ENCODE measurements at places on chromosomes 4 and X.

DNA sequence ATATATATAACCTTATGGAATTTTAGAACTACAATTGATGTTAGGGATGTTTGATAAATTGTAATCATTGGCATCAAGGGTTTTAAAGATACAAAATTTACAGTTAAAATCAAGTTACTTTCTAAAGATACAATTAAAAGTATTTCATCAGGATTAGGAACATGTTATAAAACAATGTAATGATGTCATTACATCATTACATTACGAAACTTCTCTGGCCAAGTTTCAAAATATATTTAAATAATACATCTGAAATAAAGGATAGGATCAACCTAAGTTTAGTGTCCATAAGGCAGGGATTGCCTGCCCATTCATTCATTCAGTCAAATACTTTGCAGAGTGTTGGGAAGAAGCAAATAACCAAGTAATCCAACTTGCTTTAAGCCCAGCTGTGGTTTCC is 75.1 kb downstream of the TENM3 start:
- DNase-seq, result no peak

GRCh38 chr4:138911909-138912703 is 103.5 kb upstream of the NOCT start:
- no peak for DNase-seq

DNA sequence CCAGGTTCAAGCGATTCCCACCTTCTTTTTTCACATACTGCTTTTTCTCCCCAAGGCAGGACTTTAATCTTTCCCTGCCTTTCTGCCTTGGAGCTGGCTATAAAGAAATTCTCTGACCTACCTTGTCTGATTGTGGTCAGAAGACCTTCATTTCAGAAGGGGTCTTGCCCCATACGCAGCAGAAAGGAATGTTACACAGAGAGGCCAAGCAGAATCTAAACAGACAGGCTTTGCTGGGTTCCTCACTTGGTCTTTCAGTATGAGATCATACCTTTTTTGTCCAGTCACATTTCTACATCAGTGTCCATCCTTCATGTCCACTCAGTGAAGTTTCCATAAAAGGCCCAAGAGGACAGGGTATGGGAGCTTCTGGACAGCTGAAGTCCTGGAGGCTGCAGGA is 108.3 kb upstream of the RBPJ start:
- no peak for DNase-seq

GRCh38 chr4:46656071-46656470 is 253.0 kb downstream of the COX7B2 start:
- DNase-seq, result no peak

DNA sequence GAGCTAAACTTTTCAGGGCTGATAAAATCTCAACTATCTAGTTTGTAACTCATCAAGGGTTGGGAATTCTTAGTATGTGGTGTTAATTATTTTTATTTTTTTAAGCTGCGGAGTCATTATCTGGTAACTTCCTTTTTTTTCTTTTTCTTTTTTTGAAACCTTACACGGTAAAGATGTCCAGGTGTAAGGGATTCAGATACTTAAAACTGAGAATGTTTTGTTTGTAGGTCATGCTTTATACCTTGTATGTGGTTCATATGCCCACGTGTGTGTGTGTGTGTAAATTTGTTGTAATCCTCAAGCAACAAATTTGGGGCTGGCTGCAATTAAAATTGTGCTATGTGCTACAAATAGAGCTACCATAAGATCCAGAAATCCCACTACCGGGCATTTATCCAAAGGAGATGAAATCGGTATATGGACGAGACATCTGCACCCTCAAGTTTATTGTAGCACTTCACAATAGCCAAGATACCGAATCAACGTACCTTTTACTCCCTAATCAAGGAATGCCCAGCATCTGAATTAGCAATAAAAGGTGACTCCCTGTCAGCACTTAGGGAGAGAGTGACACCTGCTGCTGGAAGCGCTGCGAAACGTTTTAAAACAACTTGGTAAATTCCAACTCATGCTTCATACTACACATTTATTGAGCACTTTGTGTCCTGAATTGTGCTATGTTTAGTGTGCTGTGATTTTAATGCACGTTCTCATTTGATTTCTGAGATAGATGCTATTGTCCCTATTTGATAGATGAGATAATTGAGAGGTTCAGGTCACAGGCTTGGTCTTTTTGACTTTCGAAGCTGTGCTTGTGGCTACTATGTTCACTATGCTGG is 16.1 kb downstream of the MSMO1 start:
- no peak for DNase-seq

DNA sequence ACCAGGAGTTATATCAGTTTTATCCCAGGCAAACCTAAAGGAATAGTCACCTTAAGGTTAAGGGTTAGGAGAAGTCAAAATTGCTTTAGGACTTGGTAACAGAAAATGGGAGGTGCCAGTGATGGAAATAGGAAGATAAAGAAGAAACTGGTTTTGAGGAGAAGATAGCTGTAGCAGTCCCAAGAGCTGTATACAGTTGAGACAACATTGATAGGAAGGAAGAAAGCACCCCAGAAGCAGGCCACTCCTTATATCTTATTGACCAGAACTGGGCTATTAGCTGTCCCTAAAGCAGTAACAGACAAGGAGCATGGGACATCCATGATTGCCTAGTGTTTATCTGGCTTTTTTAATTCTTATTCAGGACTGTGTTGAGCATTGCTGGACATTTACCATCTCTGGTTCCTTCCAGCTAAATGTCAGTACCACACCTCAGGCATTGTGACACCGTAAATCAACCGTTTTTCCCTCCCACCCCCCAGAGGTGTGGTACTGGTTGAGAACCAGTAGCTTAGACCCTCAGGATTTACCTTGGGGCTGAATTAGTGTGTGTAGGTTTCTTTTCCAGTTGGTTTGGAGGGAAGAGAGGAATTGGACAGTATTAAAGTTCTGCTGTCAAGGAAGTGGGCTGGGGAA is 2.0 kb upstream of the PGRMC2 start:
- no peak for DNase-seq

- DNase-seq, result no peak
These were observed at the start of gene POF1B for GRCh38 chrX:85379174-85379907. Gene POF1B (minus strand): TSS chrX:85379665. CDS start chrX:85379454, 211 bp downstream.

- DNase-seq, result no peak
These were observed 89.1 kb downstream of the DCAF8L2 start for GRCh38 chrX:27679281-27679680.

GRCh38 chrX:30957753-30958152 is 68.7 kb upstream of the TAB3 start:
- no peak for DNase-seq

DNA sequence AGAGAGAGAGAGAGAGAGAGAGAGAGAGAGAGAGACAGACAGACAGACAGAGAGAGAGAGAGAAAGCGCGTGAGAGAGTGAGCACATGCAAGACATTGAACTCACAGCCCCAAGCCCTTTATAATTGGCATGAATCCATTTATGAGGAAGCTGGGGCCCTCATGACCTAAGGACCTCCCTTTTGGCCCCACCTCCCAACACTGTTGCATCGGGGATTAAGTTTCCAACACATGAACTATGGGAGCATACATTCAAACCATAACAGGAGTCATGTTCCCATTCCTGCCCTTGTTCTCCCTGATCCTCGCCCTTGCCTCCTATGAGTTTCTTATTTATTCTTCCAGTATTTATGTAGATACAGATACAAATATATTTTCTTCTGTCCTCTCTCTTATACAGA is 269.8 kb upstream of the ARX start:
- no peak for DNase-seq
